ENCODE measurements at places on chromosomes 6 and 20.
A peak's percentile ranks its signal among the peaks of the same experiment; 100 is the strongest.

DNA sequence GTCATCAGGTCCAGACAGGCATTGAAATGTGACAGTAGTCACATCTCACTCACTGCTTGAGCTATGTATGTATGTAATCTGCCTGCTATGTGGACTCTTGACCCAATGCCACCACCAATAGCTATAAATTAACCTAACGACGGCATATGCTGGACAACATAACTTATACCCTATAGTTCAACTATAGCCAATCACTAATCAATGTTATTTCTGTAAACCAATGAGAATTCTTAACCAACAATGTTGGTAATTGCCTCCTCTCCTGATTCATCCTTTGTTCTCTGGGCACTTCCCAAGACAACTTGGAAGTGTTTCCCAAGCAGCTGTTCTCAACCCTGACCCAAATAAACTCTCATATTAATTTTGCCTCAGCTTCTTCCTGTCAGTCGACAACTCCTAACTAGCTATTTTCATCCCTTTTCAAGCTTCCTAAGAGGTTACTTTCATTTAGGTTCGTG is 24.1 kb upstream of the SERPINB1 start:
- no peak for DNase-seq

DNA sequence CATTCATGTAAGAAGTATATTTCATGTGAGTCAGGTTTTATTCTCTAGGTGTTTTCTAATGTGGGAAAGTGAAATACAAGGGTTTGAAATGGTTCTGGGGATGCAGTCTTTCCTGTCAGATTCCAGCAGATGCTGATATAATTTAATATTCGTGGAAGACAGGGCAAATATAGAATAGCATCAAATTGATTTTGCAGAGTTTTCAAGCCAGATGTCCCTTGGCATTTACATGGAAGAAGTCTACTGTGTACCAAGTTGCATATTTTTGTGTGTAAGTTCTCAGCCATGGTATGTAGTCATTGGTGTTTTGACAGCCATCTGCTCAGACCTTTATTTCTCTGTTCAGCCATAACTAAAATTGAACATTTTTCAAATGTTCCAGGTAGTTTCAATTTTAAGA is 143.7 kb downstream of the LAMA2 start:
- DNase-seq = no peak

GRCh38 chr20:59977086-59977485 is 18.9 kb downstream of the CDH26 start:
- no peak for DNase-seq

GRCh38 chr6:159005436-159005835 is 5.4 kb upstream of the RSPH3 start:
- no peak for DNase-seq

DNA sequence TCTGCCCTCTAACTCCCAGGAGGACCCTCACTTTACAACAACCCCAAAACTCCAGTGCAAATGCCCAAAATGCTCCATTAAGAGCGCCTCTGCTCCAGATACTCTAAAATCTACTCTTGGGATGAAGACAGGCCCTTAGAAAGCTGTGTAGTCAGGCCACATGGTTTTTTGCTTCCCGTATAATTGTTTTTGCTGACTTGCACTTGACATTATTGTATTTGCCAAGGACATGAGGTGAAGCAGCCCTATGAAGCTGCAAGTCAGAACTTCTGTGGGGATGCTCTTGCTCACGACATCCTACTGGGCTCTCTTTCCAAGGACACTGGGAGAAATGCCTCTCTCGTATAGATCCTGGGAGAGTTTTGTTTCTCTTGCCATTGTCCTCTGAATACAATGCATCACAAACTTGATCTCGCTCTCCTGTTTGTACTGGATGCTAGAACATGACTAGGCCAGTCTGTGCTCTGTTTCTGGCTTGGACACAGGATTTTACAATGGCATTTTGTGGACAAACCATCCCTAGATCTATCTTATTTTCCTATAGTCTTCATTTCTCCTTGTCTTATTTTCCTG is 177.2 kb upstream of the DTNBP1 start:
- DNase-seq = no peak

DNA sequence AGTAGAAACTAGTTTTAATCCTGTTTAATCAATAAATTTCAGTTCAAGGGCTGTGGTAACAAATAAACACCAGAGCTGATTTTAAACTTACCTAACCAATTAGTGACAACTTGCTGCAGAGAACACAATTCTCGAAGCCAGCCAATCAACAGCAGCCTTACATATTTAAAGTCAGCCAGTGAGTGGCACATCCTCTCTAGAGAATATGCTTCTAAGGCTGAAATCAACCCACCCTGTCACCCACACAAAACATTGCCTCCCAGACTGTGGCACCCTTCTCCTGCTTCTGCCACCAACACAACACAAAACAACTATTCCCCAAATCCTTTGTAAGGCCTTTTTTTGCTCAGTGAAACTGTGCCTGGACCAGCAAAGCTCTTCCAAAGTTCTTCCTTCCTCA is 306.0 kb downstream of the EYA4 start:
- no peak for DNase-seq

GRCh38 chr6:169956580-169956979 is 205.2 kb downstream of the ERMARD start:
- DNase-seq = no peak

- no peak for DNase-seq
Observed at GRCh38 chr20:63847237-63848002, 13.9 kb upstream of the ABHD16B start.

GRCh38 chr6:27100921-27101320 is 146.6 kb upstream of the PRSS16 start:
- DNase-seq = no peak

GRCh38 chr6:2990932-2991506 is 8.7 kb upstream of the NQO2 start:
- DNase-seq = peak; percentile 31

DNA sequence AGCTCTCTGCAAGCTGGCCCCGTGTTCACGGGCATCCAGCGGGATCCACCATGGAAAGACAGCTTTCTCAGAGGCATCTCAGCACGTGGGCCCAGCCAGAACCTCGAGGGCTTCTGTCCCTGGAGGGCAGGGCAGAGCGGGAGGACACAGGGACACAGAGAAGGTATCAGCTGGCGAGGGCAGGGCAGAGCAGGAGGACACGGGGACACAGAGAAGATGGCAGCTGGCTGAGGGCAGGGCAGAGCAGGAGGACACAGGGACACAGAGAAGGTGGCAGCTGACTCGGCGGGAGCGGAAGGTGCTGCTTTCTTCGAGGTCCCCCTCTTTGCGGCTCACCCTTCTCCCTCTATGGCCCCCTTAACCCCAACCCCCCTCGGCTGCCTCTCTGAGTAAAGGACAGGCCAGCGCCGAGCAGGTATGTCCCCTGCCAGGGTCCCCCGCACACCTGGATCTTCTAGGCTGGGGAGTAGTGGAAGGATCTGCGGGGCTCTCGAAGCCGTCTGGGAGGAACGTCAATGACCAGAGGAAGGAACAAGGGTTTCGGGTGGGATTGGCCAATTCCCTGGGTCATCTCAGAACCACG is 28.9 kb upstream of the BHLHE23 start:
- DNase-seq = no peak

- no peak for DNase-seq
Observed at GRCh38 chr20:22303523-22303922, 280.8 kb downstream of the FOXA2 start.

DNA sequence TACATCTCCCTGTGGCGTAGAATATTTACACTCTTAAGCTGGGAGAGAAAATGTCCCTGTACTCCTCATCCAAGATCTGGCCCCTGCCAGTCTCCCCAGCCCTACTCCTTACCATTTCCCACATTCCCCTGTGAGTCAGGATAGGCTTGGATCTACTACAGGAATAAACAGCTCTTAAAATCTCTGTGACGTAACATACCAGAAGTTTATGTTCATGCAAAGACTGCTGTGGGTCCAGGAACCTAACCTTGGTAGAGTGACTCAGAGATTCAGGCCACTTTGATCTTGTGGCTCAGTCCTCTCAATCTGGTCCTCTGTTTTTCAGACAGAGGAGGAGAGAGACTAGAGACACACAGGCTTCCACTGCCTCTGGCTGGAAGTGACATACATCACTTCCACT is 38.5 kb upstream of the GPR6 start:
- DNase-seq = no peak

- DNase-seq = no peak
Observed at GRCh38 chr6:129849456-129849855, 11.7 kb downstream of the TMEM244 start.

- DNase-seq = no peak
Observed at GRCh38 chr6:15512126-15512525, 150.7 kb downstream of the DTNBP1 start.

DNA sequence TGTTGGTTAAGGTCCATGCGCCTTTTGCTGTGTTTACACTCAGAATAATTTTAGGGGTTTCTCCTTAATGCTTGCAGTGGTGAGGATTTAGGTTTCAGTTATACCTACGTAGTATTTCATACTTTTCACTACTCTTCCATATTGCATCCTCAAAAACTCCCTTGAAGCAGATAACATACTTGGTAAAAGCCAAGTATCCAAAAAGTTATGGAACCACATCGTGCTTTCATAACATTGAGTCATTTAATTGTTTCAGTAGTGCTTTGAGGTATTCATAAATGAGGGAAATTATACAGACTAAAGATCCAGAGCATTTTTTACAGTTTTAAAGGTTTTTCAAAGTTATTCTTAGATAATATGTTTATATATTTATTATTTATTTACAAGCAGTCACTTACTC is 4.0 kb upstream of the ATXN1 start:
- no peak for DNase-seq

DNA sequence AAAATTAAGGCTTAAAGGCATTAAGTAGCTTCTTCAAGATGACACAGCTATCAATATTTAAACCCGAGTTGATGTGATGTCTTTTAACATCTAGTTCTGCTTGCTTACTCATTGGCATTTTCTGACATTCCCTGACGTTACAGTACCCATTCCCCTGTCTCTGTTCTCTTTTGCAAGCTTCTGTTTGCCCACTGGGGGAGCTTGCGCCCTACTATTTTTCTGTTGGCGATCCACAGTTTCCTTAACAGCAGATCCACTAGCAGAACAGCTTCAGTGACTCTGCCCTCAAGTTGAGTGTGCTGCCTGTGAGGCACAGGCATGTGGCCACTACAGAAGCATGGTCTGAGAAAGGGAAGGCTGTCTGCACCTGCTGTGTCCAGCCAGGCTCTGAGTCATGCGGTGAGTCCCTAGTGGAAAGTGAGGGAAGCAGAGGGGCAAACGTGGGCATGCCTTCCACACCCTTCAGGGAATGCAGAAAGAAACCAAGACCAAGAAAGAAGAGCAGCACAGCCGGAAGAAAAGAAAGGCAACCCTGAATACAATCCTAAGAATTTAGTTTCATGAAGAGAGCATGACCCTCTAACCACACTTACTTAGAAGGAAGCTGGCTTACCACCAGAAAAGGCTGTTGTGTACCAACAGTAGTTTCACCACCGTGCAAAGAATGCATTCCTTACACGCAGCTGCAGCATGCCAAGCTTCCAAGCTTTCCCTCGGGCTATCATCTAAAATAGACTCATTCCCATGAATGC is 97.7 kb upstream of the VGLL2 start:
- DNase-seq = peak; percentile 26

DNA sequence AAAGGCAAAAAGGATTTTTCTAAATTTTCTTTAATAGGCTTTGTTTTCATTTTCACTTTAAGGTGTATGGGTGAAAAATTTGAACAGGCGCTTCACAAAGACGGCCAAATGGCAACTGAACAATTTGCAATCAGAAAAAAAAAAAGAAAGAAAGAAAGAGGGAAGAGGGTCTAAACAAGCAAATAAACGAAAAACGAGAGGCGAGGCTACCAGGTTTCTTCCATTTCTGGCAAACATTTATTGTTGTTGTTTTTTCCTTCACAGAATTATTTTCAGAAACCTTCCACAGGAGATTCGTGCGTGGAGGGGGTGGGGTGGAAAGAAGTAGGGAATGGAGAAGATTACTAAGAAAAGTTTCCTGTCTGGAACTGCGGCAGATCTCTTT is 24.3 kb downstream of the POM121L2 start:
- DNase-seq = no peak

DNA sequence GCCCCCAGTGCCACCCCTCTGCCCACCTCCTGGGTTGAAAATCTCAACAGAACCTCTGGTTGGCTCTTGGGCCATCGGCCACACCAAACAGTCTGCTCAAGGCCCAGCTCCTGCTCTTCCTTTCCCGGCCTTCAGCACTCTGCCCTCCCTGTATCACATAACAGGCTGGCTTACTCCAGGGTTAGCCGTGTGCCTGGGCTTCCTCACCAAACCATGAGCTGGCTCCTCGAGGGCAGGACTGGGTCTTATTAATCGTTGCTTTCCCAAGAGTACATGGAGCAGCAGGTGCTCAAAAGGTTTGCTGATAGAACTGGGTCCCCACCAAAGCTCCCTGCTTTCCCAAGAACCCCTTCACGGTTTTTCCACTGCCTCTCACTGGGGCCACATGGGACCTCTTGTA is 12.7 kb upstream of the FAM83C start:
- no peak for DNase-seq

DNA sequence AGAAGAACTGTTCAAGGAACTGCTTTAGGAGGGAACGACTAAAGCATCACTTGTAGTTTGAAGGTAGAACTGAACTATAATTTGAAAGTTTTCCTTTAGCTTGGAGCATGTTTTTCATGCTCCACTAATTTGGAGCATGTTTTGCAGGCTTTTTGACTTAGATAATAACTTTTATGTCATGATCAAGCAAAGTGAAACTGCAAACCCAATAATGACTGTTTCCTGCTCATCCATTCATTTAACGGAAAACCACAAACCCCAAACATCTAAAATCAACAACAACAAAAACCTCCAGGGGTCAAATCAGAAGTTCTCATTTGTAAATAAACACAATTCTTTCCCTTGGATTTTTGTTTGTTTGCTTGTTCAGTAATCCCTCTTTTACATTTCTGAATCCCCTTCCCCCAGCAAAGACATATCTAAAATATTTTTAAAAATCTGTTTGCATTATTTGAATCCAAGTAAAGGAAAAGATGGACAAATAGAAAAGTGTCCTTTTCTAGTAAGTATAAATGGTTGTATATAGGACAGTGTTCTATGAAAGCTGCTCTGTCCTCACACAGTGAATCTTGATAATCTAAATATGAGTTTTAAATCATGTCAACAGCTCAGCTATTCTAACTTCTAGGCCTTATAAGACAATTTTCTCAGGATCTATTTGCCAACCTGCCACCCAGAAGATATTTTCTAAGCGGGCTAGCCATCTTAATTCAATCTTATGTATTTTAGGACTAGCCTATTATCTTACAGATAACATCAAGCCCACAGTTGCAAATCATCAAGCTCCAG is 2.6 kb downstream of the SIM1 start:
- no peak for DNase-seq

DNA sequence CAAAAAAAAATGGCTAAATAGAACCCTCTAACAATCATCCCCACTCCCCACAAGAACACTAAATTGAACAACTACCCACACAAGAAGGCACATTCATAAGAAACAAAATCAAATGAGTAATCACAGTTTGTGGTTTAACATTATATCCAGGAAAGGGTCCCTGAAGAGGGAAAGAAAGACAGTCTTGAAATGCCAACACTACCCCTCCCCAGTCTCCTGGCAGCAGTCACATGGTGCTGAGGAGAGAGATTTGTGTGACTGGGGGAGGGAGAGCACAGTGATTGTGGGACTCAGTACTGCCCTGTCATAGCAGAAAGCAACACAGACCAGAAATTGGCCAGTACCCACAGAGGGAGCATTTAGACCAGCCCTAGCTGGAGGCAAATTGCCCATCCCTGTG is 443.7 kb upstream of the BTBD3 start:
- no peak for DNase-seq

All from RPMI8226 (cell line).